ENCODE measurements at places on chromosomes 2 and 18. TPM values are rescaled to one million over a fixed set of nuclear protein-coding genes. Genes with fewer than 3 reads are reported as not detected.
A peak's percentile ranks its signal among the peaks of the same experiment; 100 is the strongest.

HOXD13 gene
- total RNA-seq: not detected

DNA sequence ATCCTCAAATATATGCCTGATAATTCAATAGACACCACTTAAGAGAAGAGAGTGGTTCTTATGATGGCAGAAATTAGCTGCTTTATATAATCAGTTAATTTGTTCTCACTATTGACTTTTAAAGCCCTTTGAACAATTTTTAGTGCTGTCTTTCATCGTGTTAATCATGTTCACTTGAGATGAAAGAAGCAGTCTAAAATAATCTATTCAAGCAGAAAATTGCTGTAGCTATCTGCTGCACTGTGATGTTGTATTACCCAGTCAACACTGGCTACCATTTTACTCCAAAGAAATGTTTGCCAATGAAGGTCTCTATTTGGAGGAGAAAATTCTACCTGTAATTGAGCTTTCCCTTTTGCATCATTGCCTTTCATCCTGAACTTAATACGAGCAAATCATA is 459.8 kb upstream of the FSIP2 start:
- DNase-seq: no peak

DNA sequence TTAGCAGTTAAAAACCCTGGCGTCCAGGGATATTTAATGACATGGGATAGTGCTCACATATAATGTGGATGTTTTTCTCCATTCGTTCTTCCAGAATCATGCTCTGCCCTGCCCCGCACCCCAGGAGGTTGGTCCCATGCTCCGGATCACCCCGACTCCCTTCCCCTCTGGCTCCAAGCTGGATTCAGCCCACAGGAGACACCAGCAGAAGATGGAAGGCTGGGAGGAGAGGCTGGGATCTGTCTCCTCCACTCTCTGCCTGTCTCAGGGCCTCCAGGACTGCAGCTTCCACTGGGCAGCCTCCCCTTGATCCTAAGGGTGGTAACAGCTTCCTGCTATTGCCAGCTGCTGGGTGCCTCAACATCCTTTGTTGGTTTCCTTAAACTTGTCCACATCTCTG is 24.5 kb downstream of the TMEM177 start:
- no peak for DNase-seq

DNA sequence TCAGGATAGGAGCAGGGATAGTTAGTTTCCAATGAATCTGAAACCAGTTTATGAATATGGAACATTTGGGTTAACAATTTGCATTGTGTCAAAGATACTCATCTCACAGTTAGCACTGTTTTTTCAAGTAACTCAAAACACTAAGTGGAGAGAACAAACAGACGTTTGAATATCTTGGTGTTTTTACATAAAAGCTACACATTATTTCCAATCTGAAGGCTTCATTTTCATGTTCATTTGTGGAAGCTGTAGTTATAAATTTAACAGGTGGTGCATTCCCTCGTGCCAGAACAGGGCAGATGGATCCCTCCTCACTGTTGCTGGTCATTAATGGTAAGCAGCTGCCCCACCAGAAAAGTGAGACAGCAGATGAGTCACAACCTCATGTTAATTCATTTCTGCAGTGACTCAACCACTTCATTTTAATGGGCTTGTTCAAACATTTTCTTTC is 286.9 kb downstream of the TMX3 start:
- DNase-seq: no peak

- DNase-seq: no peak
Observed at GRCh38 chr2:62474176-62474575, 31.8 kb downstream of the TMEM17 start.

DNA sequence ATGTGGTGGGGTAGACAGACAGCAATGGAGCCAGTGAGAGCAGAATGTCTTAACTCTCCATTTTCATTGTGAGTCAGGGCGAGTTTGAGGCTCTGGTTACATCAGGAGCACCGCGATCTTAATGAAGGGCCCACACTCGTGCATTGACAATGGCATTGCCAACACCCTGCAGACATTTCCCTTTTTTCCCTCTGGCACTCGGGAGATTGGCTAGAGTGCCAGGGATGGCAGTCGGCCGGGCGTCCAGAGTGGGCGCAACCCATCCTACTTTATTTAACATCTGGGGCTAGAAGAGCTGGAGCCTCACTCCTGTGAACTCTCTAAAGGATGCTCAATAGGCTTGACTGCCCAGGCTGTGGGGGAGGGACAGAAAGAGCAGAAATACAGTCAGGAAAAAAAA is 9.7 kb downstream of the PROKR1 start:
- peak; percentile 32 for DNase-seq

RUFY4 gene
- 1.9 TPM for total RNA-seq

Measured in activated T-cell treated with anti-CD3 and anti-CD28 coated beads, Interleukin-2, amount 50 U/mL, for 72 hours (primary cell).